ENCODE measurements at places on chromosomes 6 and 20. TPM values are rescaled to one million over a fixed set of nuclear protein-coding genes. Genes with fewer than 3 reads are reported as not detected.

GRCh38 chr20:38252292-38253288 is 7.9 kb downstream of the KIAA1755 start:
- DNase-seq, result no peak
- H3K4me1 ChIP-seq, result no peaks in the 10 kb centered on the region
- no peaks in the 10 kb centered on the region for H3K36me3 ChIP-seq
- no peak overlapping the region for H3K27ac ChIP-seq

- H3K36me3 ChIP-seq, result no peaks in the 10 kb centered on the region
- no peaks in the 10 kb centered on the region for H3K27me3 ChIP-seq
- no peaks in the 10 kb centered on the region for H3K4me1 ChIP-seq
These were observed 507.9 kb downstream of the CDH26 start for GRCh38 chr20:60465993-60466686.

GRCh38 chr20:3784216-3784853 is 2.2 kb downstream of the CENPB start:
- no peak for DNase-seq
- peaks cover 45% of the 10 kb centered on the region for H3K4me1 ChIP-seq
- H3K27ac ChIP-seq, result peak overlapping the region; percentile 37
- H3K4me3 ChIP-seq, result peak overlapping the region; percentile 38
- peaks cover 7% of the 10 kb centered on the region for H3K36me3 ChIP-seq

GRCh38 chr6:145315982-145316600 is 419.2 kb downstream of the EPM2A start:
- no peaks in the 10 kb centered on the region for H3K27me3 ChIP-seq
- no peak overlapping the region for H3K27ac ChIP-seq
- H3K4me1 ChIP-seq, result no peaks in the 10 kb centered on the region

- DNase-seq, result no peak
- H3K27me3 ChIP-seq, result peaks cover 56% of the 10 kb centered on the region
- no peak overlapping the region for H3K27ac ChIP-seq
- no peak overlapping the region for H3K4me3 ChIP-seq
These were observed 31.3 kb upstream of the ZSCAN23 start for GRCh38 chr6:28474441-28475219.

DNA sequence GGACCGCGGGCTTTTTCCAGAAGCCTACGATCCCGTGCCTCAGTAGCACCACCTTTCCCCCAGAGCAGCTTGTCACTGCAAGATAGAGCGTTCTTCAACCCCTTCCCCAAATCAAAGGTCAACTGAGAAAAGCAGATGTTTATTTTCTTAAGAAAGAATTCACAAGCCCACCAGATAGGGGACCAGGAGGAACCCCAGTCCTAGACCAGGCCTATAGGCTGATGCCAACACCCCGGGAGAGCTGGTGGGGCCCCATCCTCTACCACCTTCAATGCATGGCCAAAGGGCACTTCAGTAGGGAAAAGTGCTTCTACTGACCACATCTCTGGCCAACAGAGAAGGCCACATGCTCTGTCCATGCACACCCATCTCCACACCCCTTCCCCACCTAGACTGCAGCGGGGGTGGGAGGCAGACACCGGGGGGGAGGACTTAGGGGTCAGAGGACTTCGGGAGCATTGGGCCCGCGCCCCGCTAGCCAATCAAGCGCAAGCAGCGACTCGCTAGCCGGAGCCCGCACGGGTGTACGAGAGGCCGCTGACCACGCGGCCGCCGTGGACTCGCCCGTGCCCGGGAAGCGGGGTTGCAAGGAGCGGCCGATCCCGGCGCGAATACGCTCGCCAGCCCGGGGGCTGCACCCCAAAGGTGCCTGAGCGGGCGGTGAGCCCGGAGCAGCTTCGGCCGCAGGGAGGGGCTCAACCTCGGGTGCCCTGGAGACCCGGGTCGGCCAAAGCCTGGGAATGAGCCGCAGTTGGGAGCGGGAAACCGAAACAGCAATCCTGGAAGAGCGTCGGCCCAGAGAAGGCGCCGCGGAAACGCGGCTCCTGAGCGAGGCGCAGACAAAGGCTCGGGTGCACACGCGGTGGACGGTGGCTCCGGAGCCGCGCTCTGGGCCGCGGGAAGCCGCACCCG is 2.8 kb downstream of the PDE10A start:
- H3K4me1 ChIP-seq, result peaks cover 2% of the 10 kb centered on the region
- peaks cover 40% of the 10 kb centered on the region for H3K27me3 ChIP-seq
- no peaks in the 10 kb centered on the region for H3K36me3 ChIP-seq

GRCh38 chr6:140236732-140237131 is 862.3 kb upstream of the CITED2 start:
- H3K4me3 ChIP-seq, result no peak overlapping the region
- H3K4me1 ChIP-seq, result no peaks in the 10 kb centered on the region
- DNase-seq, result no peak
- H3K36me3 ChIP-seq, result no peaks in the 10 kb centered on the region

GRCh38 chr6:7378740-7379139 is 10.8 kb downstream of the CAGE1 start:
- no peak overlapping the region for H3K4me3 ChIP-seq
- H3K4me1 ChIP-seq, result no peaks in the 10 kb centered on the region
- no peaks in the 10 kb centered on the region for H3K36me3 ChIP-seq
- peaks cover 4% of the 10 kb centered on the region for H3K27me3 ChIP-seq
- DNase-seq, result no peak

DNA sequence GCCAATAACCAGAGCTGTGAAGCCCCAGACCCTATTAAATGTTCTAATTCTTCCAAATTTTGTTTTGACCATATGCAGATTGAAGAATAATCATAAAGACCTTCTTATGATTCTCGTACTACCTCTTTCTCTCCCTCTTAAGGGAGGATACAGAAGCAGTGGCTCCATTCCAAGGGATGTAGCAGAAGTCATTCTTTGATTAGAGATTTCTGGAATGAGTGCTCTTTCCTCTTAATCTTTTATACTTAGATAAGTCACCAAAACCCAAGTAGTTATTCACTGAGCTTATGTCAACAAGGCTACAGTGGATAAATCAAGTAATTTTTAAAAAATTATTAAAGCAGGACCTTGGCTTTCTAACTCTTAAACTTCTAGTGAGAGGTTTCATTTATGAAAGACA is 266.0 kb upstream of the STXBP5 start:
- H3K36me3 ChIP-seq, result no peaks in the 10 kb centered on the region
- no peaks in the 10 kb centered on the region for H3K4me1 ChIP-seq
- H3K27ac ChIP-seq, result no peak overlapping the region
- H3K4me3 ChIP-seq, result no peak overlapping the region

- H3K27ac ChIP-seq, result no peak overlapping the region
- H3K36me3 ChIP-seq, result no peaks in the 10 kb centered on the region
- no peak for DNase-seq
- H3K4me1 ChIP-seq, result no peaks in the 10 kb centered on the region
These were observed 11.9 kb downstream of the MDFI start for GRCh38 chr6:41650120-41650519.

DNA sequence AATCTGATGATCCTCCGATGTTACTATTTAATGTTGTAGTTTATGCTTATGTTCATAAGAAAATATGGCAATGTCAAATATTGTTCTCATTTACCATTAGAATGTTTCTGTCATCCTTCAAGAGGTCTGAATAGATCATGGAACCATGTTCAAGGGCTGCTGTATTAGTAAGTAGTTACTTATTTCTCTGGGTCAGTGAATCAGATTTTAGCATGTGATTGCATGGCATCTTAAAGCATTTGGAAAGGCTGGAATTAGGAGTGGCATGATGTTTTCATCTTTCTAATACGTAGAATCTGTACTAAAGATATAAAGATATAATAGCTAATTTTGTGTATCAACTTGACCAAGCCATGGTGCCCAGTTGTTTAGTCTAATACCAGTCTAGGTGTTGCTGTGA is 40.5 kb upstream of the NKX2-4 start:
- no peak overlapping the region for H3K4me3 ChIP-seq
- no peak for DNase-seq
- no peaks in the 10 kb centered on the region for H3K36me3 ChIP-seq

DNA sequence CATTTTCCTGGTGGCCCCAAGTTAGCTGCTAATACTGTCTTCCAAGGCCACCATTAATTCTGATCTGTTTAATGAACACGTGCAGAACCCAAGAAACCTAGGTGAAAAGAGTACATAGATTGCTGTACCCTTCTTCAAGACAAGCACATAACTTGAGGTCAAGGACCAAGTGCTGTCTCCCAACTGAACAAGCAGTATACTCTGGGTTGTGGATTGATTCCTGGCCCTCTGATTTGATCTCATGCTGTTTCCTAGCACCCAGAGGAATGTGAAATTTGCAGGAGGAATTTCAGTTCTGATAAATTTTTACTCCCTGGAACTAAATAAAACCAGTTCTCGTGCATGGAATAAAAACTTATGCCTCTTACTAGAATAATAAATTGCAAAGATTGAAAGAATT is 75.6 kb downstream of the MTFR2 start:
- H3K4me3 ChIP-seq, result no peak overlapping the region
- H3K27me3 ChIP-seq, result no peaks in the 10 kb centered on the region
- DNase-seq, result no peak

GRCh38 chr6:165835410-165835851 is 172.4 kb upstream of the PDE10A start:
- H3K27me3 ChIP-seq, result peaks cover 9% of the 10 kb centered on the region
- DNase-seq, result no peak
- no peak overlapping the region for H3K4me3 ChIP-seq
- H3K36me3 ChIP-seq, result no peaks in the 10 kb centered on the region

- no peak for DNase-seq
- H3K27me3 ChIP-seq, result no peaks in the 10 kb centered on the region
- peaks cover 10% of the 10 kb centered on the region for H3K4me1 ChIP-seq
- no peak overlapping the region for H3K4me3 ChIP-seq
These were observed 109.4 kb upstream of the AKAP12 start for GRCh38 chr6:151130329-151130728.

DNA sequence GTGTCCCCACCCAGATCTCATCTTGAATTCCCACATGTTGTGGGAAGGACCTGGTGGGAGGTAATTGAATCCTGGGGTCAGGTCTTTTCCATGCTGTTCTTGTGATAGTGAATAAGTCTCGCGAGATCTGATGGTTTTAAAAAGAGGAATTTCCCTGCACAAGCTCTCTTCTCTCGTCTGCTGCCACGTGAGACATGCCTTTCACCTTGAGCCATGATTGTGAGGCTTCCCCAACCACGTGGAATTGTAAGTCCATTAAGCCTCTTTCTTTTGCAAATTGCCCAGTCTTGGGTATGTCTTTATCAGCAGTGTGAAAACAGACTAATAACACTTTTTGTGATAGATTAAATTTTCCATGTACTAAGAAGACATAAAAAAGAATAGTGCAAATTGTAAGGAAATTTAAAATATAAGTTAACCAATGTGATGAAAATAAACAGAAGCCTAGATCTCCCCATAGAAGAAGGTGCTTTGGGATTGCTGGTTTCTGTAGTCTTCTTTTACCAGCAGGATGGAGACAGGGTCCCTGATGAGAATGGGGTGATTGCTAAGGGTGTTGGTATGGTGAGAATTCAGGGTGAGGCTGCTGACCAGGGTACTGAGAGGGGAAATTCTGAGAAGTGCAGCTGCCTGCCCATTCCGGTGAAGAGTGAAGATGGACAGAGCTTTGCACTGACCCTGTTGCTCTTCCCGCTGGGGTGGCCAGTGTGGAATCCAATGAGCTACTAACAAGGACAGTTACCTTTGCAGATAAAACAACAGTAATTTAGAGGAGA is 50.7 kb downstream of the BMP2 start:
- H3K4me3 ChIP-seq, result no peak overlapping the region
- peaks cover 6% of the 10 kb centered on the region for H3K27me3 ChIP-seq
- H3K27ac ChIP-seq, result no peak overlapping the region
- DNase-seq, result no peak
- no peaks in the 10 kb centered on the region for H3K36me3 ChIP-seq

GRCh38 chr6:133648581-133648980 is 240.3 kb upstream of the TCF21 start:
- H3K4me1 ChIP-seq, result no peaks in the 10 kb centered on the region
- H3K36me3 ChIP-seq, result no peaks in the 10 kb centered on the region
- no peak for DNase-seq
- H3K4me3 ChIP-seq, result no peak overlapping the region

DNA sequence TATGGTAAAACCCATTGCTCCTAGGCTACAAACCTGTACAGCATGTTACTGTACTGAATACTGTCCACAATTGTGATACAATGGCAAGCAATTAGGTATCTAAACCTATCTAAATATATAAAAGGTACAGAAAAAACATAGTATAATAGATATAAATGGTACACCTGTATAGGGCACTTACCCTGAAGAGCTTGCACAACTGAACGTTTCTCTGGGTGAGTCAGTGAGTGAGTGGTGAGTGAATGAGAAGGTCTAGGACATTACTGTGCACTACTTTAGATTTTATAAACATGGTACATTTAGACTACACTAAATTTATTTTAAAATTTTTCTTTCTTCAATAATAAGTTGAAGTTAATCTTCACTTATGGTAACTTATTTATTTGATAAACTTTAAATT is 119.9 kb upstream of the CEP85L start:
- peaks cover 7% of the 10 kb centered on the region for H3K4me1 ChIP-seq
- H3K27me3 ChIP-seq, result no peaks in the 10 kb centered on the region
- H3K36me3 ChIP-seq, result no peaks in the 10 kb centered on the region
- H3K4me3 ChIP-seq, result no peak overlapping the region
- DNase-seq, result no peak

DNA sequence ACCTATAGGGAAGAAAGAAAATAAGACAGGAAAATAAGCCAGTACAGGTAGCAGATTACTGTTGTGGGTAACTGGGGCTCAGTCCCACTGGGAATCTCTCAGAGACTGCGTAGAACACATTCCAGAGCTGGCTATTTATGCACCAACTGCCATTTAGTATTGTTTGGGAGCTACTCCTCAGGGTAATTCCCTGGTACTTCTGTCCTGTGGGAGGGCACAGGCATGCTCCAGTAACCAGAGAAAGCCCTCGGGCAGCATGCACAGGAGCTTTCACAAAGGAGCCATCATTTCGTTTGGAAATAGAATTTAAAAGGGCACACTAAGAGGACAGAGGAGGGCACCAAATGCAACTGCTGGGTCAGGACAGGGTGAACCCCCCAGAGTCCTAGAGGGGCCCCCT is 148.0 kb upstream of the LRFN2 start:
- H3K36me3 ChIP-seq, result no peaks in the 10 kb centered on the region
- no peak overlapping the region for H3K27ac ChIP-seq
- DNase-seq, result no peak
- H3K4me3 ChIP-seq, result no peak overlapping the region

GRCh38 chr6:43707767-43708166 is 20.2 kb upstream of the MRPS18A start:
- no peak for DNase-seq
- H3K27ac ChIP-seq, result no peak overlapping the region

GRCh38 chr20:34242879-34243278 is 1.7 kb downstream of the ASIP start:
- no peaks in the 10 kb centered on the region for H3K27me3 ChIP-seq
- H3K4me3 ChIP-seq, result no peak overlapping the region
- H3K4me1 ChIP-seq, result peaks cover 30% of the 10 kb centered on the region
- peaks cover 5% of the 10 kb centered on the region for H3K36me3 ChIP-seq
- no peak for DNase-seq
- H3K27ac ChIP-seq, result no peak overlapping the region

GRCh38 chr6:147664092-147664491 is 155.6 kb downstream of the SAMD5 start:
- no peaks in the 10 kb centered on the region for H3K27me3 ChIP-seq
- no peak for DNase-seq
- H3K4me1 ChIP-seq, result no peaks in the 10 kb centered on the region
- H3K27ac ChIP-seq, result no peak overlapping the region
- no peaks in the 10 kb centered on the region for H3K36me3 ChIP-seq

Gene FBXO5
- 11.9 TPM for total RNA-seq

Gene SLC22A3
- total RNA-seq, result not detected

Gene DEFB132
- total RNA-seq, result not detected

Gene LY6G6D
- not detected for total RNA-seq

Gene TBX18
- total RNA-seq, result not detected

Gene IL17A
- total RNA-seq, result not detected

Gene ATP9A
- 0.07 TPM for total RNA-seq

Gene SLC24A3
- 0.07 TPM for total RNA-seq

Gene SGK2
- 1.1 TPM for total RNA-seq

Gene EYS
- not detected for total RNA-seq

Gene ULBP3
- 0.46 TPM for total RNA-seq

Gene LTA
- total RNA-seq, result 66.0 TPM

Data from activated B cell treated with CpG ODN at 0.5 μM for 24 hours (primary cell).